ENCODE measurements at places on chromosomes 3 and 15.
A peak's percentile ranks its signal among the peaks of the same experiment; 100 is the strongest.

DNA sequence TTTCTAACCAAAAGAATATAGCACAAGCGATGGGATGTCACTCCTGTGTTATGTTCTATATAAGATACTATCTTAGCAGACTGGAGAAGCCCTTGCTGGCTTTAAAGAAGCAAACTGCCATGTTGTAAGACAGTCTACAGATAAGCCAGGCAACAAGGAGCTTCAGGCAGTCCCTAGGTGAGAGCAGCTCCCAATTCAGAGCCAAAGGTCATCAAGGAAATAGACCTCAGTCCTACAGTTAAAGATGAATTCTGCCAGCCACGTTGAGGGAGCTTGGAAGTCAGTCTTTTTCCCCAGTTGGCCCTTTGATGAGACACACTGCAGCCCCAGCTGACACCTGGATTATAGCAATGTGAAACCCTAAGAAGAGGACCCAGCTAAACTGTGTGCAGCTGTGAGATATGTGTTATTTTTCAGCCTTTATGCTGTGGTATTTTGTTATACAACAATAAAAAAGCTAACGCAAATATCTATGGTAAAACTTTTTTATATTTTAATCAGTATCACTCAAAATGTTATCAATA lies 102.5 kb upstream of the AKAP13 start:
- no peak for DNase-seq

GRCh38 chr3:107297597-107297996 lies 79.6 kb upstream of the CCDC54 start:
- no peak for DNase-seq

GRCh38 chr3:115357456-115357855 lies 210.4 kb upstream of the ZBTB20 start:
- DNase-seq, result no peak

- DNase-seq, result no peak
These were observed 70.2 kb downstream of the EFCAB12 start for GRCh38 chr3:129358177-129358771.

- DNase-seq, result peak; percentile 67
These were observed 92.7 kb upstream of the OCA2 start for GRCh38 chr15:28191832-28192231.

DNA sequence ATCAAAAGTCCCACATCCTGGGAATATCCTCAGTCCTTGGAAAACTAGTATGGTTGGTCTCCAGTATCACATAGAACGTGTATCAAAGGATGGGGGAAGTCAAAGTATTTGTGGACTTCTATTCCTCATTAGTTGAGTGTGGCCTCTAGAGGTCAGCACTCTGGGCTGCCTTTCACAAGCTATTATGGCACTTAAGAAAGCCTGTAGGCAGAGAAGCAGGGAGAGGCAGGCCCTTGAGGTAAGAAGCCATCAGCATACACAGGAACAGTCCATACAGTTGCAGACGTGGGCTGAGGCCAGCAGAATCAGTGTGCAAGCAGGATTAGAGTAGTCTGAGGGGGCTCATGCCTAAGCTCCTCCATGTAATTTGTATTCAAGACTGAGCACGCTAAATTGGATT lies 341.7 kb downstream of the CLSTN2 start:
- DNase-seq, result peak; percentile 78

- DNase-seq, result no peak
These were observed 48.3 kb upstream of the MUC13 start for GRCh38 chr3:124982855-124983254.

GRCh38 chr3:55180936-55181535 lies 253.2 kb upstream of the LRTM1 start:
- DNase-seq, result peak; percentile 58

DNA sequence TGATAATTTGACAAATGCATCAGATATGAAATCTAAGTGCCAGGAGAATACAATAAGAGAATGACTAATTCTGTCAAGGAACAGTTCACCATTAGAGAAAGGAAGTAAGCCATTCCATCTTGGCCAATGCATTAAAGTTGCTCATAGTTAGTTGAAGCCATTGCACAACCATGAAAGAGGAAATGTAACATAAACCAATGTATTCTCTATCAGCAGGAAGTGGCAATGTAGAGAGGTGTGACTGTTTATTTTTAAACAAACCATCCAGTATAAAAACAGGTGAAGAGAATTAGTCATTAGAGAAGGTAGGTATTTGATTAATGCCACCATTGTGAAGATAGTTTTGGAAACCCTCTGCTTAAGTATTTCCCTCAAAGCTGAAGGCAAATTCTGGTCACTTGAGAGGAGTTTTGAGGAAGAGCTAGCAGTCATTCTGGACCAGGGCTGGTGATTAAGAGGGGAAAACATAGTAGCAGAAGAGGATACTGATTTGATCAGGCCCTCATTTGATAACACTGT lies 10.7 kb upstream of the ANXA2 start:
- no peak for DNase-seq

DNA sequence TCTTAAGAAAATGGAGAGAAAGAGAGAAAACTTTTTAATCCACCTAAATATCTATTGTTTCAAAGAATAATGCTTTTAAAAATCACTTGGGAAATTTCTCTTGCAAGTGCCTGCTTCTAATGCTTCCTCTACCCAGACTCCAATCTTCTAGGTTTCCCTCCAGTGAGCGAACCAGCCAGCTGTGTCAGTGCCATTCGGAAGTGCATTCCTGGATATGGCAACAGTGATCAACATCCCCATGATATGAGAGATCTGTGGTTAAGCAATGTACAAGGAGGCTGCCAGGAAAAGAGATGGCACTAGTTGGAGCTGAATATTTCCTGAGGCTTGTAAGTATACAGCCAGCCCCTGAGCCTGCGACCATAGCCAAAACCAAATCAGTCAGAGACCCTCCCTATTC lies 53.3 kb upstream of the KCNMB2 start:
- no peak for DNase-seq

GRCh38 chr3:170038434-170039110 lies 777 bp downstream of the GPR160 start:
- peak; percentile 90 for DNase-seq

DNA sequence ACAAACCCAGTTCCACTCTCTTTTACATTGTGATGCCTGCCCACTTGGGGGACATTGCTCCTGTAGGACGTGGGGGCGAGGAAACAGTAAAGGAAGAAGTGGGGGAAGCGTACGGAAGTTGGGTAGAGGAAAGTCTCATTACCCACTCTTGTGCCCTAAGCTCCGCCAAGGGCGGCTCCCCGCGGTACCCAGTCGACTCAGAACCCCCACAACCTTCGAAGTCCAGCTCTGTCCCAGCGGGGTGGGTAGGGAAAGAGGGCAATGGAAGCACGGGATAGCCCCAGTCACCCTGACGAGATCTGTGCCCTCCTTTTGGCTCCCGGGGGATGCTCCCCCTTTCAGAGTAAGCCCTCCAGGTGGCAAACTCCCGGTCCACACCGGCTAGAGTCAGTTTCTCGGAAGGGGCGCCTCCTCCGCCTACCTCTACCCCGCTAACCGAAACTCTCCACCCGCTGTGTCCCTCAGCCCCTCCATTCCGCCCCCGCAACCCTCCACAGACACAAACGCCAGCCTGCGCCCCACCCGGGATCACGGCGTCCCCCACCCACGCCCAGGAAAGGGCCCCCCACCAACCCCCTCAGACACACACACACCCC lies 527 bp downstream of the CSNK1G1 start:
- peak; percentile 72 for DNase-seq

DNA sequence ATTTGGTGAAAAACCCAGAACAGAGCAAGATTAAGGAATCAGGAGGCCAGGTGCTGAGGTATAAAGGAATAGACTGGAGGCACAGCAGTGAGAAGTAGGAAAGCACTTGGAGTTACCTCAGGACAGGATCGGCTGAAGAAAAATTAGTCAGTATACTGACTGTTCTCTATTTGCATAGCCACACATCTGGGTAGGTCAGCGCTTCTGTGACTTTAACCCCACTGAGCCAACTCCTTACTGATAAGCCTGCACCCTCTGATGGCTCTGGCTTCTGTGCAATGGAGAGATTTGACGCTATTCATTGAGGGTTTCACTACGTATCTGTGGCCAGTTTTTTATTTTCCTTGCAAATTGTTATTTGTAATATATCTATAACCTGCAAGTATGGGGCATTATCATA lies 22.3 kb downstream of the MECOM start:
- DNase-seq, result no peak

GRCh38 chr15:53910236-53910849 lies 67.9 kb upstream of the UNC13C start:
- no peak for DNase-seq

DNA sequence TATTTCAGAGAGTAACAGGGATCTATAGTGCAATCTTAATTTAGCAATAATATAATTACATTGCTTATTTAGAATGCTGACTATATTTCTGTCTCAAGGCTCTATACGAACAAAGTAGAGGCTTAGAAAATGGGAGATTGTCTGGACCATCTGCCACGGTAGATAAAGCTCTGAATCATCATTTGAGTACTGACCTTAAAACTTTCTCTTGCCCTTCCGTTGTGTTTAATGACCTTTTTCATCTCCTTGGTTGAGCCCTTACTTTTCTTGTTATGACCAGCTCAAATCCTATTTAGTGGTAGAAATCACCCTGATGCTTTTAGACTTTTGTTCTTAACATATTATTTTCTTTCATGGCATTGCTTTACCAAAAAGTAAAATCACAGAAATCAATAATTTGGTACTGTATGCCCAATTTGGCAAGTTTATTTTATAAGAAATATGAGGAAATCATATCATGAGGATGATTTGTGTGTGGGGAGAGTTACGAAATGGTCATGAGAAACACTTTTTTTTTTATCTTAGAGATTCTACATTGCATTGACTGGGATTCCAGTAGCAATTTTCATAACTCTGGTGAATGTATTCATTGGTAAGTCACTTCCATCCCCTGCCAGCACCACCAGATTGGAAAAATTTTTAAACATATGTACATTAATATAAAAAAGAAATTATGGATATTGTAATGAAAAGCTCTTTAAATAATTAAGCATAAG lies 11.0 kb downstream of the NDUFB5 start:
- DNase-seq, result no peak

DNA sequence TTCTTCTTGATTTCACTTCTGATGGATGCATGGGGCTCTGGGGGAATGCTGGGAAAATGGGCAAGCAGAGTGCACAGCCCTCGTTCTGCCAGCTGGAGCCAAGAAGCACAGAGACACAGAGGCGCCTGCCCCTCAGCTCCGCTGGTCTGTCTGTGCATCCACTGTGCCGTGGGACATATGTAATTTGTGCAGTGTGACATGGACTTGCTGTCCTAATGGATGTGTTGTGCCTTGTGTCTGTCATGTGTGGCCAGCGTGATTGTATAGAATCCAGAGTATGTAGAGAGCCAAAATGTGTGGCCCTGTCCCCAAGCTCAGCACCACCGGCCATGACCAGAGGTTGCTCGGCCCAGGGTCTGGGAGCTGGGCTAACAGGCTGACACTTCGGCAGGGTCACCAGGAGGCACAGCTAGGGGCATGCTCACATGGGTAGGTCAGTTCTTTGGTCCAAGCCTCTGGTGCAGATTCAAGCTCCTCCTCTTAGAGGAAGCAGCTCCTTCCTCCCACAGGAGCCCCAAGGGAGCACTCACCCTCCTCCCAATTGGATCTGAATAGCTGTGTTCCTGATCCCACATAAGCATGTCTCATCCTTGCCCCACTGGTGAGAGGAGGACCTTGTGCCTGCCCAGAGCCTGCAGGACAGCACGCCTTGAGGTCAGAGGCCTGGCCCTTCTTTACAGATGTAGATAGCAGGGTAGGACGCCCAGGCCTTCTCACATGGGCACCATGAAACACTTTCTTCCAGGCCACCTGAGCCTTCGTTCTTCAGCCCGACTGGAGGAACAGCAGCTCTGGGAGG lies 100.8 kb upstream of the ABHD17C start:
- DNase-seq, result peak; percentile 26

DNA sequence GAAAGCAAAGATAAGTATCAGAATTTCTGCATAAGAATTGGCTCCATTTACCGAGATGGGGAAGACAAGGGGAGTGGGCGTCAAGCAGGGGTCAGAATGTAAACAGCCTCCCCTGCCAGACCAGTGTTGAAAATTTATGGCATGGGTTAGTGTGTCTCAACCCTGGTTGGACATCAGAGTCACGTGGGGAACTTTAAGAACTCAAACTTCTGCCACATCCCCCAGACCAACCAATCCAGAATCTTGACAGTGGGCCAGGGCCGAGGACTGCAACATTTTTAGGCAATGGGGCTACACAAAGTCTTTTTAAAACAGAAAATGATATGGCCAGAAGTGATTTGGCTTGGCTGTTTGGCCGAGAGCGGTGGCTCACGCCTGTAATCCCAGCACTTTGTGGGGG lies 14.3 kb upstream of the MASP1 start:
- no peak for DNase-seq

DNA sequence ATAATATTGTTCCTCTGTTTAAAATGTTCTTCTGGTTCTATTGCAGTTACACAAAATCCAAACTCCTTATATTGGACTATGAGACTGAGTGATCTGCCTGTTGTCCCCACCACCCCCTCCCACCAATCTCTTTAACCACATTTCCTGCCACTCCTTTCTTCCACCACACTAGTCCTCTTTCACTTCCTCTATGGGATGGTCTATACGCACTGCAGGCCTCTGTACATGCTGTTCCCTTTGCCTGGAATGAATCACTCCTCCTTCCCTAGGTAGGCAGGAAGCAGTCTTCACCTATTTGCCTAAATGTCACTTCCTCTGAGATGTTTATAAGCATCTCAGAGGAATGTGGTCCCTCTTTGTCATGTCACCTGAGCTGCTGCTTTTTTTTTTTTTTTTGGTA lies 4.0 kb downstream of the MAP2K1 start:
- DNase-seq, result no peak

GRCh38 chr15:91294344-91294743 lies 194.3 kb downstream of the SV2B start:
- no peak for DNase-seq

- DNase-seq, result no peak
These were observed 3.5 kb downstream of the TBC1D23 start for GRCh38 chr3:100264242-100264641.

DNA sequence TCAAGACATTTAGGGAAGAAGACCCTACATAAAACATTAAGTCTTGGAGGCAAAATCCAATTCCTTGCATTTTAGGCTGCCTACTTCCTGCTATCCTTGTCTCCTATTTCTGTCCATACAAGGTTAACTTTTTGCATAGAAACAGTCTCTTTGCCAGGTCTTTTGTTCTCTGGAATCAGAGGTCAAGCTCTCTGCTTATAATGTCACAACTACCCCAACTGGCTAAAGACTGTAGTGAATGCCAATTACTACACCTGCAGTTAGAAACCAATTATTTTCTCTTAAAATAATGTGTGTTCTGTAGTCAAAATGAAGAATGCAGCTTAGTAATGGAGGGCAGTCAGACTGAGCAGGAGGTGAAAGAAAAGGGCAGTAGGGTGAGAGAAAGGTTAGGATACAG lies 856.2 kb downstream of the TUSC7 start:
- DNase-seq, result no peak

DNA sequence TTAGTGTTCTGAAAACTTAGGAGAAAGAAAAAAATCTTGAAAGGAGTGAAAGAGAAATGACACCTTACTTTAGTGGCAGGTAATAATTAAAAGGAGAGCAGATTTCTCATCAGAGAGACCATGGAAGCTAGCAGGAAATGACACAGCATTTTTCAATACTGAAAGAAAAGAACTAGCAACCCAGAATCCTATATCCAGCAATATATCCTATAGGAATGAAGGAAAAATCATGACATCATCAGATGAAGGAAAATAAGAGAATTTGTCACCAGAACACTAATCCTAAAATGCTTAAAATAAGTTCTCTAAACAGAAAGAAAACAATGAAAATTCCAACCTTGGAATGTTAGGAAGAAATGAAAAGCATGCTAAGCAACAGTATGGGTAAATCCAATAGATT lies 39.8 kb upstream of the MDFIC2 start:
- DNase-seq, result no peak

GRCh38 chr3:142890592-142890991 lies 1.7 kb upstream of the PCOLCE2 start:
- DNase-seq, result no peak

- DNase-seq, result peak; percentile 84
These were observed 60.2 kb upstream of the ACP3 start for GRCh38 chr3:132256989-132257388.
